ENCODE measurements at places on chromosomes 1 and 21.

DNA sequence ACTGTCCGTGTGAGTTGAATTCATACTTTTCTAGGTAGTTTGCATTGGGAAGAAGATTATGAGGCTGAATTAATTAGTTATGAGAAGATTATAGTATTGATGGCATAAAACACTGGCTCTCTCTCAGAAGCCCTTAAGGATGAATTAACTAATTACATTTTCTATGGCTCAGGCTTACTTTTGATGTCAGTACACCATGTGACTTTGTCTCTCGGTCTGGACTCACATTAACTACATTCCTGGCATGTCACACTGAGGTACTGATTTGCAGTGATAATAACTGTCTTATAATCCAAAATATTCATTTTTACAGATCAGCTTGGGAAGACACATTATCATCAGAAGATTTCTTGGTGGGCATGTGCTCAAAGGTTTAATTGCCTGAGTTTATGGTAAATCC is 362.2 kb downstream of the ZP4 start:
- no peak for DNase-seq

GRCh38 chr21:25176637-25177412 is 430.5 kb downstream of the MRPL39 start:
- DNase-seq, result no peak

DNA sequence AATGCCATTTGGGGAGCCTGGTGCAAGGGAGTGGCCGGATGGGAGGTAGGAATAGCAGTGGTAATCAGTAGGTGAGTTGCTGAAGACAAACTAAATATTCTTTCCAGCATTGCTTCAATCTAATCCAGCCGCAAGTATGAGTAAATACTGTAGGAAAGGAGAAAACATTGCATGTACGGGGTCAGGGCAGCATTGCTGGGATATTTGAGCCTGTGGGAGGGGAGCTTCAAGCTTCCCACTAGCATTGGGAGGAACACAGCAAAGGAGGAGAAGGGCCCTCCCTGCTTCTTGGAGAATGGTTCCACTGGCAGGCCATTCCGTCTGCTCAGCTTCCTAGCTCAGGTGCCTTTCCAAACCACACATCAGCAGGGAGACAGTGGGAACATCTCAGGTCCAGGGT is 15.2 kb downstream of the CAPN2 start:
- DNase-seq, result no peak

DNA sequence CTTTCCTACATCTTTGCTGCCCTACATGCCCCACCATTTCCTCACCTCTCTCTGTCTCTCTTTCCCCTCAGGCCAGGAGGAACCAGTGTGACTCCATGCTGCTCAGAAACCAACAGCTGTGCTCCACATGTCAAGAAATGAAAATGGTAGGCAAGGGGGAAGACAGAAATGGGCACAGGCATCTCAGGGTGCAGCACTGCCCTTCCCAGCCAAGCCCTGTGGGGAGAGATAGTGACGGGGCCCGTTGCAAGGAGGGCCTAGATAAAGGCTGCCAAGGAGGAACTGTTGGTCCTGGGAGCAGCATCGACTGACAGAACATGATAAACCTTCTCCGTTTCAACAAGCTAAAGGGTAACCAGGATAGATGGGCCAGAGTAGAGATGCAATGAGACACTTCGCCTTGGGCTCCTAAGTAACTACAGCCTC is 12.5 kb upstream of the PIGC start:
- DNase-seq, result no peak

DNA sequence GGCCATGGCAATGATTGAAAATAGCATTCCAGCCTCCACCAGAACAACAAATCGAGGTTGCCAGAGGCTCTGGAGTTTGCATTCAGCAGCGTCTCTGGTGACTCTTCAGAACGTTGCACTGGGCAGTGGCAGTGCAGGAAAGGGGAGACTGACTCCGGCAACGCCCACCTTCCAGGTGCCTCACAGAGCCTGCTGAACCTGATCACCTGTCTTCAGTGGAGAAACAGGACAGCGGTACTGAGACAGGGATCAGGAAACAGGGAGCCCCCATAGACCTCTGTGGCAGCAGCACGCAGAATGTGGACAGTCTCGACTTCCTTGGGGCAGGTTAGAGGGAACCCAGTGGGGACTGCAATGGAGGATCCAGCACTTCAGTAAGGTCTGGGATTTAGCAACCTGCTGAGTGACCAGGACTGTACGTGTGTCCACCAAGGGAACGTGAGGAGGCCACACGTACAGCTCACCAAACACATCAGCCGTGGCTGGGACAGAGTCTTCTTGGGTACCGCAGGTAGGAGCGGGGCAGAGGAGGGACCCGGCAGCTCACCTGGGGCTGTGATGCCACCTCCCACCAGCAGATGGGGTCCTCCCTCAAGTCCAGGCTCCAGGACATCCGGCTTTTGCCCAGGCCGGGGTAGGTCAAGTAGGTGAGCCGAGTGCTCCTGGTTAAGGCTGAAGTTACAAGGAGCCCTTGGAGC is 128.6 kb downstream of the PRDM2 start:
- DNase-seq, result no peak

DNA sequence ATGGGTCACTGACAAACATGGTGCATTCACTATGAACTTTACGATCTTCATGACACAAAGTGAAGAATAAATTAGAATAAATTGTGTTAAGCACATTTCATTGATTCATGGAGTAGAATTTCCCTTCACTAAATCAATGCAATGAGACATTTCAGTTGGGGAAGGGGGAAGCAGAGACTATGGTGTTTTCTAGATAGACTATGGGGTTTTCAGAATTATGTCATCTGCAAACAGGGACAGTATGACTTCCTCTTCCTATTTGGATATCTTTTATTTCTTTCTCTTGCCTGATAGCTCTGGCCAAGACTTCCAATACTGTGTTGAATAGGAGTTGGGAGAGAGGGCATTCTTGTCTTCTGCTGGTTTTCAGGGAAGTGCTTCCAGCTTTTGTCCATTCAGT is 80.0 kb upstream of the C1orf105 start:
- DNase-seq, result no peak

All from activated CD4-positive, CD25-positive, alpha-beta regulatory T cell treated with anti-CD3 and anti-CD28 coated beads, Interleukin-2, amount 50 U/mL, for 16 hours (primary cell).